ENCODE measurements at places on chromosomes 11 and 22.

DNA sequence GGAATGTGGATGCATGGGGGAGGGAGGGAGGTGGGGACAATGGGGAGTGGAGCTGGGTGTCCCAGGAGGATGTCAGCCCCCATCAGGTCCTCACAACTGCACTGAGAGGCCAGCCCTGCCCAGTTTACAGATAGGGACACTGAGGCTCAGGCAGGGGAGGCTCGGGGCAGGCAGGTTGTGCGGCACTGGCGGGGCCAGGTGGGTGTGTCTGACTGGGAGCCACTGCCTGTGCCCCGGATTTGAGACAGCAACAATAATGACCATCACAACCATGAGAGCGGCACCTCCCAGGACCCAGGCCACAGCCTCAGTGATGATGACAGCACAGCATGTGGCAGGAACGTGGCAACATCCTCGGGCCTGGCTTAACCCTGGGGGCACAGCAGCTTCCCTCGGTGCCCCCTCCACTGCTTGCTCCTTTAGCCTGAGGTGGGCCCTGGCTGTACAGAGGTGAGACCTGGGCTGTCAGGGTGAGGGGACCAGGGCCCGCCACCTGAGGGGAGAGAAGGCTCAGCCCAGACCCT lies 32.0 kb downstream of the SHISAL1 start:
- DNase-seq = no peak

GRCh38 chr11:34263441-34264091 lies 94.2 kb downstream of the ABTB2 start:
- peak; percentile 41 for DNase-seq

- no peak for DNase-seq
Measured at GRCh38 chr11:106101370-106101769, 23.9 kb downstream of the AASDHPPT start.

DNA sequence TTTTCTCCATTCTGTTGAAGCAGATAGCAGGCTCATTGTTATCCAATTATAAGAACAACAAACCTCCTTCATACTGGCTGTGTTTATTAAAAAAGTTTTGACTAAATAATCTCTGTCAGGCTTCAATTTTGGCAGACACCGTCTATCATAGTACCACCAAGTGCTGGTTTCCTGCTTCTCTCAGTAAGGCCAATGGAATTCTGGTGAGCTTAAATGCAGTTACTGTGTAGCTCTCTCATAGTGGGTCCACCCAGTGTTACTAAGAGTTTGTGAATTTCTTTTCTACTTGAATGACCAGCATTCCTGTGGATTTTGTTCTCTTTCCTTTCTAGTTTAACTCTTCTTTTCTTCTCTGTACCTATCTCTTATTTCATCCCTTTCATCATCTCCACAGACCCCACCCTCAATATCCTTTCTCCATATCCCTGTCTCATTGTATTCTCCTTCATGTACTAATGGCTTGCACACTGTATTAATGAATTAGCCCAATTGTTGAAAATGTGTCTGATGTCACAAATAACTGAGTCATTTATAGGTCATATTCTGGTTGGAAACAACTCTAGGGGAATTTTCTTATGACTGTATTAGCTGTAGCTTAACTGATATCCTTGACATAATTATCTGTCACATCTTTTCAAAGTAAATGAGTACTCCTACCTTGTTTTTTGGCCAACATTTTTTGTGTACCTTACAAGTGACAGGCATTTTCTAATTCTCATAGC lies 372.1 kb downstream of the FAT3 start:
- no peak for DNase-seq

Measured in heart right ventricle (tissue), 16 donors.